ENCODE measurements at places on chromosomes 3 and 15.
A peak's percentile ranks its signal among the peaks of the same experiment; 100 is the strongest.

DNA sequence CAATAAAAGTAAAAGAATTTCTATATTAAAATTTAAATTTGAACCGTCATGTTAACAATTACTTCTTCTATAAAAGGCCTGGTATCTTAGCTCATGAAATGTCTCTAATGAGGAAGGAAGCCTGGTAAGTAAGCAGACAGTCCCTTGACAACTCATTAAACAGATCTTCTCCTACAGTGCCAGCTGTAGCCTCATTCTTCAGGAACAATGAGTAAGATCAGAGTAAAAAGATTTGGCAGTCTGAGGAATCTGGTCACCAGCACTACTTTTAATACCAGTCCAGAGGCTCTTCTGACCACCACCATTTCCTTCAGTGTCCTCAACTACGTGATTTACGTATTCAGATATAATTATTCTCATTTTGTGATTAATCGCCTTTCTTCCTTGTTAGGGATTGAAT, 955.0 kb upstream of the ALCAM start:
- DNase-seq, result no peak

- peak; percentile 7 for DNase-seq
Observed at GRCh38 chr15:83904107-83905040, 250.5 kb downstream of the ADAMTSL3 start.

- no peak for DNase-seq
Observed at GRCh38 chr3:114823061-114823460, 324.0 kb downstream of the ZBTB20 start.

DNA sequence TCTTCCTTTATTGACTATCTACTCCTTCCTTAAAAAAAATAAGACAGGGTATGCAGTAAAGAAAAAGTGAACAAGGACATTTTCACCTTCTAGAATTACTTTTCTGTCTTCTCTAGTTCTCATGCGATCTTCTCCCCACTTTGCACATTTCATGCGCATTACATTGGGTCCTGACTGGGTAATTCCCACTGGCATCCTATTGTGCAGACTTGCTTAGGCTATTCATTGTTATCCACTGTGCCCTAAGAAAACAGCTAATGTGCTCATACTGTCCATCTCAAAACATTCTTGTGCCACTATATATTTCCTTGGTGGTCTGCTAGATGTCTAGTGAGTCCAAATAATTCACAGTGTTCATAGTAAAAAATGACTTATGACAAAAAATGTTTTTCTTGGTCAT, 447.4 kb upstream of the ROBO1 start:
- no peak for DNase-seq

DNA sequence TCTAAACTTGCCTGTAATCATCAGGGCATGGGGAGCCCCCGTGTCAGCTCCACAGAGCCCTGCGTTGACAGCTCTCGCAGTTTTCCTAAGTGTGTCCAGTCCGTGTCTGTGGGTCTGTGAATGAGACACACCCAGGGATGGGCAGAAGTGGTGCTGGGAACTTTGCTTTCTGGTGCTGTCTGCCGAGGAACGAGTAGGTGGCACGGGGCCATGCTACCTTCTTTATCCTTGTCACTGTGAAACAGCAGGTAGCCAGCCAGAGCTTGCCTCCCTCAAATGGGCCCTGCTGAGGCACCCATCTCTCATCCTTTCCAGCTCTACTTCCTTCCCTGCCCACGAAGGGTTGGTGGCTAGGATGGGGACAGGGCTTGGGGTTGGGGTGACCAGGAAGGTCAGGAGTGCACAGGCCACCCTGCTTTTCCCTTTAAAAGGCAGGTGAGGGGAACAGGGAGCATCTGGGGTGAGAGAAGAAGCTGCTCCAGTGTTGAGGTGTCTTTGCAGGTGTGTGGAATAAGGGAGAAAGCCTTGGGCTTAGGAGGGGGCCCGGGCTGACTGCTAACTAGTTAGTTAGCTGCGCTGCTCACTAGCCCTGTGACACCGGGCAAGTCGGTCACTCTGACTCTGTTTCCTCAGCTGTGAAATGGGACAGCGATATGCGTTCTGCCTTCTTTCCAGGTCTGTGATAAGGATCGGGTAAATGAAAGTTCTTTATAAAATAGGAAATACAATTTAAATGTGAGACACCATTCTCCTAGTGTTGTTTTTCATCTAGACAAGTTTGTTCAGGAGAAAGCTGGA, 27.9 kb downstream of the PDIA5 start:
- DNase-seq, result no peak

DNA sequence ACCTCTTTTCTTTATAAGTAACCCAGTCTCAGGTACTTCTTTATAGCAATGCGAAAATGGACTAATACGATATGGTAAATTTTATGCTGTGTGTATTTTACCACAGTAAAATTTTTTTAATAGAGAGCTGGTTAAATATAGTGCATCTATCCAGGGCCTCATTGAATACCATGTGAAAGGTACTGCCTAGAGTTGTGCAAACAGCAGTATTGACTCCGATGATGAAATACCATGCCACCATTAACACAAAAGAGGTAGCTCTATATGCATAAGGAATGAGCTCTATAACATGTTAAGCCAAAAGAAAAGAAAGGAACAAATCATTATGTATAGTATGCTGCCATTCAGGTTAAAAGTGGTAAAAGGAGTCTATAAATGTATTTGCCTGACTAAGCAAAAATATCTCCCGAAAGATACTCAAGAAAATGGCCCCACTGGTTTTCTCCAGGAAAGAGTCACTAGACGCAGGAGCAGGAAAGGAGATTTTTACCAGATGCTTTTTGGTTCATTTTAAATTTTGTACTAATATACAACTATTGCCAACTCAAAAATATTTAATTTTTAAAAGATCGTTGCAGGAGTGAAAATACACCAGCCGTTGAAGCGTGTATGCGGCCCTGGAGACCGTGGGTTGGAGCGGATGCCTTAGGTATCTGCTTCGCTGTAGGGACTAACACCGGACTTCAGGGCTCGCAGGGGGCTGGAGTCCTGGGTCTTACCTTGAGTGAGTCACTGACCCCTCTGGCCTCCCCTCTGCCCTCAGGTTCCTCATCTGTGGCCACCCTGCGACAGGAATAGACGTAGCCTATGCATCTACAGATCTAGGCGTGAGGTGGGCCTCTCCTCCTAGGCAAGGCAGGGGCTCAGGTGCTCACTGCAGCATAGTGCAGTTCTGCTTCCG, 120.1 kb downstream of the CHSY1 start:
- no peak for DNase-seq

DNA sequence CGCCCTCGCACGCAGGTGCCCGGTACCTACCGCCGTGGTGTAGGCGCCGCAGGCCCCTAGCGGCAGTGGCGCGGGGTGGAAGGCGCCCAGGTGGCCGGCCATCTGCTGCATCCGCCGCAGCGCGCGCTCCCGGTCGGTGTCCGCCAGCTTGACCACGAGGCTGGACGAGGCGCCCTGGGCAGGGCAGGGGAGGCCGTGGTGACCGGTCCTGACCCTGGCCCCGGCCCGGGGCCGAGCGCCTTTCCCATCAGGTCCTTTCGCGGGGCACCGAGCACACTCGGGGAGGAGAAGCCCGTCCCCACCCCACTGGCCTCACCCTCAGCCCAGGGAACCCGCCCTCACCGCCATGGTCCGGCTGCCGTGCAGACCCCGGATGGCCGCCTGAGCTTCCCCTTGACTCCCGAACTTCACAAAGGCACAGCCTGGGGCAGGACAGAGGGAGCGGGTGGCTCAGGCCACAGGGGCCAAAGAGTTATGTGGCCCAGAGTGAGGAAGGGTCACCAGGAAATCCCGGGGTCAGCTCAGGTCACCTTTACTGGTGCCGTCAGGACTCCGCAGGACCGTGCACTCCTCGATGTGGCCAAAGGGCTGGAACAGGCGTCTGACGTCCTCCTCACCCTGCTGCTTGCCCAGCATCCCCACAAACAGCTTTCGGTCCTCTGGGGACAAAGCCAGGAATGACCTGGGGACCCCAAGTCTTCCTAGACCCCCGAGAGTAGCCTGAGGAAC, 17.4 kb upstream of the PARP6 start:
- DNase-seq, result no peak

- no peak for DNase-seq
Observed at GRCh38 chr3:188691665-188692064, 480.1 kb upstream of the TPRG1 start.

- no peak for DNase-seq
Observed at GRCh38 chr15:77026501-77027110, 31.7 kb downstream of the PSTPIP1 start.

GRCh38 chr3:25362118-25362517, 65.9 kb upstream of the RARB start:
- no peak for DNase-seq

GRCh38 chr3:31223278-31223677, 309.4 kb upstream of the STT3B start:
- DNase-seq, result no peak

GRCh38 chr3:191253089-191253799, 54.2 kb downstream of the OSTN start:
- no peak for DNase-seq

GRCh38 chr15:63554337-63554927, 42.8 kb upstream of the FBXL22 start:
- no peak for DNase-seq

DNA sequence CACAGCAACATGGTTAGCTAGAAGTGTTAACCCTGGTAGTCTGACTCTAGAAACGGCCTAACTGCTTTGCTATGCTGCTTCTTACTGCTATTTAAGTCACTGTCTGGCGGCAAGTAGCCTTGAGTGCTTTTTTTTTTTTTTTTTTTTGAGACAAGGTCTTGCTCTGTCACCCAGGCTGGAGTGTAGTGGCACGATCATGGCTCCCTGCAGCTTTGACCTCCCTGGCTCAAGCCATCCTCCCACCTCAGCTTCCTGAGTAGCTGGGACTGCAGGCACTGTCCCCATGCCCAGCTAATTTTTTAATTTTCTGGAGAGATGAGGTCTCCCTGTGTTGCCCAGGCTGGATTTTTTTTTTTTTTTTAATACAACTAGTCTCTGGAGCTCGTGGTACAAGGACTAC, 93.2 kb downstream of the ITPR1 start:
- no peak for DNase-seq

DNA sequence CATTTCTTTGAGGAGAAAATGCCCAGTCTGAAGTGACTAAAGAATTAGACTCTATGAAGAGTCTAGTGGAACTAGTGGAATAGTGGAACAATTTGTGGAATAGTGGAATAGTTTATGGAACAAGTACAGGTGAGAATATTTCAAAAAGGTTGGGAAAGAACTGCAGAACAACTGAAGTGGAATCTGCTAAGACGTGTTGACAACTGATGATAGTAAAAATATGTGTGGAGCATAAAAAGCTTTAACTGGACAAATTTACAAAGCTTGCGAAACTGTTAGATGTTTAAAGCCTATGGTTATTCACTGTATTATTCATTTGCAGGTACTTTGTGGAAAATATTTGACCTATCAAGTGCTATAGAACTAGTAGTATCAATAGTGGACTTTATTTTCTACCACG, 164.5 kb downstream of the ADAMTS9 start:
- no peak for DNase-seq

- no peak for DNase-seq
Observed at GRCh38 chr3:25476639-25477038, 48.6 kb downstream of the RARB start.

GRCh38 chr15:87349181-87349580, 907.4 kb downstream of the NTRK3 start:
- no peak for DNase-seq

GRCh38 chr3:99568663-99569335, 69.6 kb upstream of the COL8A1 start:
- no peak for DNase-seq

- DNase-seq, result no peak
Observed at GRCh38 chr3:158221426-158221825, 111.5 kb downstream of the RSRC1 start.

DNA sequence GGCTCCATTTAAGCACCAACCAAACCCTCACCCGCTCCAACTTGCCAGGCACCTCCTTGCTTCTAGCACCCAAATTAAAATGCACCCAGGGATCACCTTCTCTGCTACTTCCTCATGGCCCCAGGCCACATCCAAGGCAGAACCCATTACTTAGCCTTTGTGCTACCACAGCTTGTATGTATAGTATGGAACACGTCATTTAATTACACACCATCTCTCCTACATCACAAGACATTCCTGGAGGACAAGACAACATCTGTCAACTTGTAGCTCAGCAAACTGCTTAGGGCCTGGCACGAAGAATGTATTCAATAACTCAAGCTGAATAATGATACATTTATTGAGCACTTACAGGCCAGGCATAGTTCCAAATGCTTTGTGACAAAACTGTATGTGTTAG, 23.3 kb downstream of the ZDHHC3 start:
- no peak for DNase-seq

DNA sequence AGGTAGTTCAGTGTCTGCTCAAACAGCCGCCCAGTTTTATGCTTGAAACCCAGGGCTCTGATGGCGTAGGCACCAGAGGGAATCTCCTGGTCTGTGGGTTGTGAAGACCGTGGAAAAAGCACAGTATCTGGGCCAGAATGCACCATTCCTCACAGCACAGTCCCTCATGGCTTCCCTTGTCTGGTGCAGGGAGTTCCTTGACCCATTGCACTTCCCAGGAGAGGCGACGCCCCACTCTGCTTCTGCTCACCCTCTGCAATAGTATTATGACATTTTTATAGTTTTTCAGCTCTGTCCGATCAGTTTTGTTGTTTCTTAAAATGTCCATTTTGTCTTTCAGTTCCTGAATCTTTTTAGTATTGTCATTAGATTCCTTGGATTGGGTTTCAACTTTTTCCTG, 343.5 kb downstream of the EDEM1 start:
- no peak for DNase-seq

GRCh38 chr3:40523781-40524180, 979 bp upstream of the ZNF621 start:
- DNase-seq, result no peak

DNA sequence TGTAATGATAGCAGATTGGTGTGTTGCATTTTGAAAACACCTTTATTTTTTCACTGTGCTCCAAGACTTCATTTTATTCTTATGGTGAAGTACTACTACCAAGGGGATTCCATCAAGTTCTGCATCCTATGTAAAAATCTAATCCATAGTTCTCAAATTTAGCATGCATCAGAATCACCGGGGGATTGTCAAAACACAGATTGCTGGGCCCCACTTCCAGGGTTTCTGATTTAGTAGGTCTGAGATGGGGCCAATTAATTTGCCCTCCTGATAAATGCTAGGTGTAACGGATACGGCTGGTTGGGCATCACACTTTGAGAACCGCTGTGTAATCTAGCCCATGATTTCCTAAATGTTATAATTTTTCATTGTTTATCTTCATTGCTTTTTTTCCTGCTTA, 692 bp downstream of the ZWILCH start:
- DNase-seq, result no peak

GRCh38 chr3:148227534-148227933, 470.2 kb upstream of the AGTR1 start:
- no peak for DNase-seq

DNA sequence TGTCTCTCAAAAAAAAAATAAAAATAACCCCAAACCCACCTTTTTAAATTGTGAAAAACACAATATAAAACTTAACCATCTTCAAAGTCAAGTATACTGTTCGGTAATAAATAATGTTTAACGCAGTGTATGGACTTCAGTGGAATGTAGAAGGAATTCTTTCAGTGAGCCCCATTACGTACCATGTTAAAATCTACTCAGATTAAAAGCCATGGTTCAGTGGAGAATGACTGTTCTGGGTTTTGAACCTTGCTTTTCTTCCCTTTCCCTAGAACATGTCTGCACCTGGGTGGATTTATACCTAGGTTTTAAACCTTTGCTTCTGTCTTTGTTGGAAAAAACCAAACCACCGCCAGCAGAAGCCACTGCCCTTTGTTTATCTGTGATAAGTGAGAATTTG, 27.5 kb downstream of the DAG1 start:
- DNase-seq, result no peak

- no peak for DNase-seq
Observed at GRCh38 chr3:129116482-129116946, 5.1 kb downstream of the RAB43 start.

All from smooth muscle cell of the brain vasculature (primary cell).